ENCODE measurements at places on chromosomes 1 and 21. TPM values are rescaled to one million over a fixed set of nuclear protein-coding genes. Genes with fewer than 3 reads are reported as not detected.

Gene SYT6
- 4.2 TPM for total RNA-seq

Gene SPAG17
- total RNA-seq, result 40.0 TPM

DNA sequence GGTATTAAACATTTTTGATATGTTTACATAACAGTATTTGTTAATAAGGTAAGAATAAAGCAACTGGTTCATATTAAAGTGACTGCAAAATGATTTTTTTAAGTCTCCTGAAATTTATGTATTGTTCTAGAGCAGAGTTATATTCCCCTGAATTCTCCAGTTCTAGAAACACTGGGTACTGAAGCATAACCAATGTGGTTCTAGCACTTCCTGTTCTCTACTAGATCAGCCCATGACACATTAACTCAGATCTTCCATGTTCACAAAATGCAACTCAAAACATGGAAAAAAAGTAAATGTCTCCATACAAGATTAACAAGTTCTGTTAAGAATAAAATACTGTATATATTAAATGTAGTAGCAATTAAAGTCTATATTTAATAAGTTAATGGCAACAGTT is 3.9 kb downstream of the NEGR1 start:
- no peak for DNase-seq
- no peaks in the 10 kb centered on the region for H3K36me3 ChIP-seq
- H3K4me1 ChIP-seq, result peaks cover 3% of the 10 kb centered on the region

DNA sequence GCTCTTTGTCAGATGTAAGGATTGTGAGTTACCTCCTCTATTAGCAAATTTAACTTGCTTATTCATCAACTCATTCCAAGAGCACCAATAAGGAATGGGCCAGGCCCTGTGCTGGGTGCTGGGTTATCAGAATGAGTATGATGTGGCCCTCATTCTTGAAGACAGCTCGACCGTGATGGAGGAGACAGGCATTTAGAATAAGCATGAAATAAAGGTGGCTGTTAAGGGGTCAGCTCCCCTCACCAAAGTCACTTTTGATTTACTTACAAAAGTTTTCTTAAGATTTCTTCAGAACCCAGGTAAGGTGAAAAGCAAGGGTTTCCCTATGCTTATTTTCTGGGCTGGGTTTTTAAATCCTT is 15.3 kb upstream of the PADI1 start:
- no peaks in the 10 kb centered on the region for H3K36me3 ChIP-seq
- H3K27ac ChIP-seq, result no peak overlapping the region
- H3K27me3 ChIP-seq, result no peaks in the 10 kb centered on the region

DNA sequence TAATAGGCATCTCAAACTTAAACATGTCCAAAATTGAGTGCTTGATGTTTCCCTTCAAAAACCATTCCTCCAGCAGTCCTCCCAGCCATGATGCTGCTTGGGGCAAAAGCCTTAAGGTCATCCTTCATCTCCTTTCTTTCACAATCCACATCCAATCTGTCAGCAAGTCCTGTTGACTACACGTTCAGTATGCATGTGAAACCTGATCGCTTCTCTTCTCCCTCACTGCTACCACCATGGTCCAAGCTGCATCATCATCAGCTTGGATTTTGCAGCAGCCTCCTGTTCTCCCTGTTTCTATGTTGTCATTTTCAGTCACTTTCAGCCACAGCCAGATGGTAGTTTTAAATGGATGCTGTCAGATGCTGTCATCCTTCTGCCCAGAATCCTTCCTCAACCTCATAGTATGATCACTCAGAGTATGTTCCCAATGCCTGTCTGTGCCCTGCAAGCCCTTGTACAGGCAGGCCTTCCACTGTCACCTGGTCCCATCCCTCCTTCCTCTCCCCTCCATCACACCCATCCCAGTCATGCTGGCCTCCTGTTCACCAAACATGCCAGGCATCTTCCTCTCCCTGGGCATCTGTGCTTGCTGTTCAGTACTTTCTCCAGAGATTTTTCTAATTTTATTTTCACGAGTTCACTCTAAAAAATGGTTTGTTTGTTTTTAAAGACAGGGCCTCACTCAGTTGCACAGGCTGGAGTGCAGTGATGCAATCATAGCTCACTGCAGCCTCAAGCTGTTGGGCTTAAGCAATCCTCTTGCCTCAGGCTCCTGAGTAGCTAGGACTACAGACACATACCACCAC is 66.0 kb downstream of the SYDE2 start:
- H3K27ac ChIP-seq, result no peak overlapping the region
- H3K27me3 ChIP-seq, result no peaks in the 10 kb centered on the region
- H3K36me3 ChIP-seq, result no peaks in the 10 kb centered on the region
- no peak overlapping the region for H3K4me3 ChIP-seq
- H3K4me1 ChIP-seq, result peaks cover 3% of the 10 kb centered on the region
- peak; percentile 65 for DNase-seq

DNA sequence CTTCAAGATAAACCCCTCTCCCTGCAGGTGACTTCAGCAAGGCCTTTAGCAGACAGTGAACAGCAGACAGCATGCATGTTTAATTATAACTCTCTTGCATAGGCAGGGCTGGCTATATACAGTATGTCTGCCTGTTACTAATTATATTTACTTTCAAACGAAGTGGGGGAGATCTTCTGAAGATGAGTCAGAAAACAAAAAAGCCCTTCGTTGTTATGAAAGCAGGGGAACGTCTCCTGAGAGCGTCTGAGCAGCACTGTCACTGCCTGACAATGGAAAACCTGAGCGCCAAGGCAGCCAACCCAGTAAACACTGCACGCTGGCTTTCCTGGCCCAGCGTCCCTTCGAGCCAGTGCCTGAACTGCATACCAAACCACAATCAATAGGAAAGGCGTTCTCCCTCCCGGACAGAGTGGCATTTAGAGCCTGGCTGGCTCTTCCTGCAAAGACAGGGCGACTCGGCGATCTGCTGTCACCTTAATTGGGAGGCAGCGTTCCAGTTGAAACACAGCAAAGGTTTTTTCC is 54.1 kb downstream of the TOMM20 start:
- H3K36me3 ChIP-seq, result no peaks in the 10 kb centered on the region
- H3K4me3 ChIP-seq, result no peak overlapping the region
- no peaks in the 10 kb centered on the region for H3K27me3 ChIP-seq
- H3K4me1 ChIP-seq, result peaks cover 15% of the 10 kb centered on the region
- no peak for DNase-seq
- H3K27ac ChIP-seq, result peak overlapping the region; percentile 96

DNA sequence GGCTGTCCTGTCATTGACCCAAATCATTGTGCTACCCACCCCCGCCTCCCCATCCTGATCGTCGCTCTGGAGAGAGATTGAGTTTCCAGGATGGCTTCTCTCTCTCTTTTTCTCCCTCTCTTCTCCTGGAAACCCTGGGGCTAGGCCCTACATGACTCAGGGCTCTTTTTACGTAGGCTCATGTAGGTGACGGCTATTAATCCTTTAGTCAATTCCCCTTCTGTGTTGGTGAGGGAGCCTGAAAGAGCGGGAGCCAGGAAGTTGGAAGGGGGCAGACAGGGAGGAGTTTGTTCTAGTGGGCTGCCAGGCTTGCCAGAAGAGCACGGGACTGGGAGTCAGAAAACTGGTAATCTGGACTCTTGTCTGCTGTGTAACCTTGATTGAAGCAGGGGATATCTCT is 9.7 kb downstream of the ATP2B4 start:
- no peak for DNase-seq
- peaks cover 3% of the 10 kb centered on the region for H3K4me1 ChIP-seq
- peaks cover 5% of the 10 kb centered on the region for H3K36me3 ChIP-seq
- H3K4me3 ChIP-seq, result no peak overlapping the region
- H3K27ac ChIP-seq, result peak overlapping the region; percentile 36

- H3K4me1 ChIP-seq, result no peaks in the 10 kb centered on the region
- H3K27ac ChIP-seq, result peak overlapping the region; percentile 79
- H3K27me3 ChIP-seq, result no peaks in the 10 kb centered on the region
- peak; percentile 3 for DNase-seq
- H3K4me3 ChIP-seq, result no peak overlapping the region
- no peaks in the 10 kb centered on the region for H3K36me3 ChIP-seq
Measured at GRCh38 chr1:111920221-111921024, 69.0 kb downstream of the KCND3 start.

DNA sequence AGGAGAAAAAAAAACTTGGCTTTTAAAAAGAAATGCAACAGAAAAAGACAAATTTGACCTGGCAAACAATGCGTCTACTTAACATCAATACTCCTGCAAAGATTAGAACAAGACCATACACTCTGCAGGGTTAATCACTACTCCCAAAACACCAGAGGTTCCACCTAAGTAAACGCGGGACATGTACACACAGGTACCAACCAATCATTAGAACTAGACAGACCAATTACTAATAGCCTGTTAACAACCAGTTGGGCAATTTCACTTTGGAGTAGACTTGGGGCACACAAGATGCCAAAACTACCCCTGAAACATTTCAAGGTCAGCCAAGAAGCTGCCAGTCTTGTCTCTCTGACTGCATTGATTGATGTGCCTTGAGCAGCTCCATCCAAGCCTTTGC is 125.8 kb downstream of the RRAGC start:
- no peak overlapping the region for H3K27ac ChIP-seq
- DNase-seq, result no peak
- H3K36me3 ChIP-seq, result no peaks in the 10 kb centered on the region
- H3K27me3 ChIP-seq, result peaks cover 8% of the 10 kb centered on the region
- H3K4me1 ChIP-seq, result no peaks in the 10 kb centered on the region

DNA sequence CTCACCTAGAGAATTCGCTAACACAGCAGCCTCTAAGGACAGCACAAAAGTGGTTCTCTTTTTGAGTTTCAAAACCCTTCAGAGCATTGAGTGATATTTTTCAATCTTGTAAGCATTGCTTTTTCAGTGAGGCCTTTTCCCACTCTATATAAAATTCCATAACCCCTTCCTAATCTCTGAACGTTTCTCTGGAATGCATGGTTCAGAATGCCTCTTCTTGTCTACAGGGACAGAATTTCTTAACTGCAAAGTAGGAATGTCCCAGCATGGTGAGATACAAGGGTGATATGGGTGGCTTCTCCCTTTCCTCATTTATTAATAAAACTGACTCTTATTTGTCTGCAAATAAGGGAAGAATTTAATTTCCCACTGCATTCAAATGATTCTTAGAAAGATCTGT is 377.9 kb downstream of the LTN1 start:
- H3K36me3 ChIP-seq, result no peaks in the 10 kb centered on the region
- H3K27me3 ChIP-seq, result no peaks in the 10 kb centered on the region
- no peak for DNase-seq
- no peak overlapping the region for H3K4me3 ChIP-seq
- no peaks in the 10 kb centered on the region for H3K4me1 ChIP-seq
- no peak overlapping the region for H3K27ac ChIP-seq

GRCh38 chr1:39003281-39003680 is 12.2 kb downstream of the AKIRIN1 start:
- peak overlapping the region; percentile 66 for H3K27ac ChIP-seq
- no peaks in the 10 kb centered on the region for H3K4me1 ChIP-seq
- no peak for DNase-seq
- H3K36me3 ChIP-seq, result peaks cover 23% of the 10 kb centered on the region
- H3K27me3 ChIP-seq, result no peaks in the 10 kb centered on the region

DNA sequence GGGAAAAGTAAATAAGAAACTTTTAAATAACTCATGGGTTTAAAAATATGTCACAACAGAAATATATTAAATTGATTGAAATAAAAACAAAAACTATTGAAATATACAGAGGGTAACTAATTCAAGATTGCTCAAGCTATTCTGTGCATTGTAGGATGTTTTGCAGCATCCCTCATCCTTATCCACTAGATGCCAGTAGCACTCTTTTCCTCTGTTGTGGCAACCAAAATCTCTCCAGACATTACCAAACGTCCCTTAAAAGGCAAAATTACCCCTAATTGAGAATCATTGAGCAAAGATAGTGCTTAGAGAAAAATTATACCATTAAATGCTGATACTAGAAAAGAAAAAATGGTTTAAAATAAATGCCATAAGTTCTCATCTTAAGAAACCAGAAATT is 682.6 kb downstream of the RWDD3 start:
- no peak for DNase-seq
- H3K4me3 ChIP-seq, result no peak overlapping the region
- H3K27ac ChIP-seq, result no peak overlapping the region
- H3K27me3 ChIP-seq, result no peaks in the 10 kb centered on the region
- H3K36me3 ChIP-seq, result no peaks in the 10 kb centered on the region

DNA sequence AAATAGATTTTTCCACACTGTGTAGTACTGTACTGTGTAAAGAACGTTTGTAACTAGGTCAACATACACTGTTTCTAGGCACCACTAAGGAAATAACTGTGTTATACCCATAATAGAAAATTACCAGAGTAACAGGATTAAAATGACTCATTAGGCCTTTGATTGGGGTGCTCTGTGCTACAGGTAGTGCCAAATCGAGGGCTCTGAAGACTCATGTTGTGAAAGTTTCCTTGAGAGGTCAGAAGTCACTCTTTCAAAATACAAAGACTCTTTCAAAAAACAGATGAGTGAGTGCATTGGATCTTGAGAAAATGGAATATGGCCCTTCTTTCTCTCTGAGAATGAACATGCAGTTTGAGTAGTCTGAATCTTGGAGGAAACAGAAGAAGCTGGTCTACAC is 143.0 kb downstream of the MRPL39 start:
- no peaks in the 10 kb centered on the region for H3K4me1 ChIP-seq
- DNase-seq, result no peak
- H3K27ac ChIP-seq, result no peak overlapping the region
- no peaks in the 10 kb centered on the region for H3K36me3 ChIP-seq
- H3K27me3 ChIP-seq, result no peaks in the 10 kb centered on the region

- H3K4me3 ChIP-seq, result no peak overlapping the region
- no peaks in the 10 kb centered on the region for H3K36me3 ChIP-seq
- H3K4me1 ChIP-seq, result no peaks in the 10 kb centered on the region
Measured at GRCh38 chr21:32403201-32403777, 9.2 kb upstream of the EVA1C start.

DNA sequence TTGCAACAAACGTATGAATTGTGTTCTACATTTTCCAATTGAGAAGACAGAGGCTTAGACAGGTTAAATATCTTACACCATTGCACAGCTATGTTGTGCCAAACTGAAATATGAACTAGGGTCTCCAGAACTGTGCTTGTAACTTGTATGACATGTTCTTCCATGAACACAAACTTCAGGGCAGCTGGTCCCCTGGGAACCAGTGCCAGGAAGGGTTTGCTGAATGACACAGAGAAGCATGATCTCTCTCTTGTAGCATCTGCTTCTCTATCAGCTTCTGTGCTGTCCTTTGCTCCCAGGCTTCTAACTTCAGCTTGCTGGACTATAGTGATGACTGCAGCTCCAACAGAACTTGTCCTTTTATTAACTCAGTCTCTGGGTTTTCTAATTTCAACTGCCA is 385.5 kb downstream of the SIPA1L2 start:
- no peaks in the 10 kb centered on the region for H3K27me3 ChIP-seq
- DNase-seq, result no peak
- no peaks in the 10 kb centered on the region for H3K36me3 ChIP-seq
- no peaks in the 10 kb centered on the region for H3K4me1 ChIP-seq
- H3K4me3 ChIP-seq, result no peak overlapping the region

DNA sequence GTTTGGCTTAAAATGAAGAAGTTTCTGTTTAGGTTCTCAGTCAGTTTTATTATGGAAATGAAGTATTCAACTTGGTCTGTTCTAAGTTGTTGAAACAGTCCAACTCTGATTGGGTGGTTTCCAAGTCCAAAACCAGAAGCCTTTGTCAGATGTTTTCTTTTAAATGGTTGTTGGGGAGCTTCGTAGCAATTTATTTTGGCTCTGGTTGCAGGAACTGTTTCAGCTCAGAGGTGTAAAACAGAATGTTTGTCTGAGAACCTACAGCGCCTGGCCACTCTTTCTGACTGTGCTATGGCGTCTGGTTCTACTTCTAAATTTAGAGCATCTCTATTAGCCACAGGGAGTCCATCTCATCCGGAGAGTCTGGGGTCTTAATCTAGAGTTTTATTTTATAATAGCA is 582.6 kb upstream of the TMPRSS15 start:
- no peak overlapping the region for H3K27ac ChIP-seq
- no peaks in the 10 kb centered on the region for H3K4me1 ChIP-seq
- no peak overlapping the region for H3K4me3 ChIP-seq
- no peaks in the 10 kb centered on the region for H3K27me3 ChIP-seq
- peak; percentile 10 for DNase-seq

GRCh38 chr1:24018611-24019580 is 38.8 kb upstream of the SRSF10 start:
- no peaks in the 10 kb centered on the region for H3K27me3 ChIP-seq
- DNase-seq, result peak; percentile 99
- H3K4me1 ChIP-seq, result peaks cover 12% of the 10 kb centered on the region
